ENCODE measurements at places on chromosomes 16 and 17.

- no peaks in the 10 kb centered on the region for H3K36me3 ChIP-seq
- DNase-seq = peak; percentile 64
- H3K27ac ChIP-seq = no peak overlapping the region
- peaks cover 15% of the 10 kb centered on the region for H3K4me1 ChIP-seq
- peaks cover 7% of the 10 kb centered on the region for H3K27me3 ChIP-seq
Measured at GRCh38 chr17:82668631-82669099, 20.4 kb upstream of the WDR45B start.

GRCh38 chr17:76091526-76092286 is 11.9 kb downstream of the EXOC7 start:
- H3K27me3 ChIP-seq = no peaks in the 10 kb centered on the region
- no peak overlapping the region for H3K4me3 ChIP-seq
- no peaks in the 10 kb centered on the region for H3K4me1 ChIP-seq
- no peak for DNase-seq
- peaks cover 35% of the 10 kb centered on the region for H3K36me3 ChIP-seq

DNA sequence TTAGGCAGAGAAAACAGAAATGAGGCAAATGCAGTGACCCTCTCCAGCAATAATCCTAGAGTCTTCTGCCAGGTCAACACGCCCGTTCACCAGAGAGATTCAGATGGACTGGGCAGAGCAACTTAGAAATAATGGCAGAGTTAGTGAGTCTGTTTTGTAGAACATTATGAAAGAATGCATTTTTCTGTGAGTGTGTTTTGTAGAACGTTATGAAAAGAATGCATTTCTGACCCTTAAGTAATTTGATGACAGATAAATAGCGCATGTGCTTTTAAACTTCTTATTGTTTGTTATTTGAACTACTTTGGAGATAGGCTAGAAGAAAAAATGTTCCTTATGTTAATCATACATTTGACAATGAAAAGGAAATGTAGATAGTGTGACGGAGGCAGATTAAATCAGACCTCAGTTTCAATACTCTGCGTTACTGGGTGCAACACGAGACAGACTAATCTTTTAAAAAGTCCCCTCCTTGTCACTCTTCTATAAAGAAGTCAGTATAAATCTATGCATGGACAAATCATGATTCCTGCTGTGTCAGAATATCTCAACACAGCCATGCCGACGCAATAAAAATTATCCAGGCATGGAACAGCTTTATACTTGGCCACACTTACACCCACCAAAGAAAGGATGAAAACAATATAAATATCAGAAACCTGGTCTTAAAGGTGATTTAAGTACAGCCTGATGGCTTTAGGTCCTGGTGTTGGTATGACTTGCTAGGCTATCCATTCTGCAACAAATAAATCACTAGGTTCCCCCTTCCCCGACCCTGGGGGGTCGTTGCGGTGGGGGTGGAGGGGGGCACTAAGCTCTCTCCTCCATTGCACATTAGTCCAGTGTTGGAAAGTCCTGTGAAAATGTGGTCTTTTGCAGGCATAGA is 47.8 kb downstream of the MARCHF10 start:
- H3K4me1 ChIP-seq = peaks cover 82% of the 10 kb centered on the region
- peak overlapping the region; percentile 21 for H3K4me3 ChIP-seq
- peak overlapping the region; percentile 4 for H3K27ac ChIP-seq
- H3K27me3 ChIP-seq = peaks cover 14% of the 10 kb centered on the region
- H3K36me3 ChIP-seq = no peaks in the 10 kb centered on the region

GRCh38 chr16:84069540-84069939 is 26.9 kb upstream of the SLC38A8 start:
- DNase-seq = no peak
- no peaks in the 10 kb centered on the region for H3K27me3 ChIP-seq
- H3K27ac ChIP-seq = no peak overlapping the region
- H3K4me3 ChIP-seq = no peak overlapping the region
- H3K36me3 ChIP-seq = peaks cover 48% of the 10 kb centered on the region

DNA sequence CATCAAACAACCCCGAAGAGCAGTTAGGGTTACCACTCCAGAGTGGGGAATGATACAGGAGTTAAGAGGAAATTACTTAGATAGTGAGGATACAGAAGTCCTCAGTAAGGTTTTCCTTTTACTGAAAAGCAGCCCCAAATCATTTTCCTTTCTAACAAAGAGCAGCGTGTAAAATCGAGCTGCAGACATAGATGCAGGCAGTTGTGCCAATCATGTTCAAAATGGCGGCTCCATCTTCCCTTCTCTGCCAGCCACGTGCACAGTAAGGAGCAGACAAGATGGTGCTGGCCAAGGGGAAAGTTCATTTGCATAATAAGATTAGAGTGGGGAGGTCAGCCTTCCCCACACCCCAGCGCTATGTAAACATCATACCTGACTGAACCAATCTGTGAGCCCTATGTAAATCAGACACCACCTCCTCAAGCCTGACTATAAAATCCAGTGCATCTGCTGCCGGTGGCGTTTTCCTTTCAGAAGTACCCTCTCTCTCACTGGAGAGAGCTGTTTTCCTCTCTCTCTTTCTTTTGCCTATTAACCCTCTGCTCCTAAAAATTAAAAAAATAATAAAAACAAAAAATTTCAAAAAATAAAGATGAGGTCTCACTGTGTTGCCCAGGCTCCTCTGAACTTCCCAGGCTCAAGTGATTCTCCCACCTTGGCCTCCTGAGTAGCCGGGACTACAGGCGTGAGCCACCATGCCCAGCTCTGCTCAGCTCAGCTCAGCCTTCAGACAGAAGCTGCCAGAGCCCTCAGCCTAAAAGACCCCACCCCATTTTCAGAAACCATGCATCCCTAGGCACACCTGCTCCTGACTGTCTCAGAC is 2.6 kb upstream of the SRL start:
- no peak for DNase-seq
- no peak overlapping the region for H3K4me3 ChIP-seq
- peaks cover 5% of the 10 kb centered on the region for H3K36me3 ChIP-seq
- H3K4me1 ChIP-seq = peaks cover 86% of the 10 kb centered on the region

DNA sequence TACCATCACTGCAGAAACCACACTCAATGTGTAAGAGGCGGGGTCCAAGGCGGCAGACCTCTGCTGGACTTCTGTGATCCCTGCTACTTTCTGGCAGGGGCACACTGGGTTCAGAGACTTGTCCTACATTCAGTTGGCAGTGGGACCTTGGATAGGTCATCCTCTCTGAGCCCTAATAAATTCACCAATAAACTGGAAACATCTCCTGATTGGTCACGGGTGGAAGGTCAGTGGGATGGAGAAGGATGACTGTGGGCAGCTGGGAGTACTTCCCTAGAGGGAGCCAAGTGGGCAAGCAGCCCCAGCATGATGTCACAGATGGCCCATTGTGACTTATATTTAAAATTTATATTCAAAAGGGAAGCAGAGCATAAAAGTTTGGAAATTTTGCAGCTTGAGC is 49.7 kb downstream of the RNF112 start:
- no peak overlapping the region for H3K4me3 ChIP-seq
- peaks cover 63% of the 10 kb centered on the region for H3K4me1 ChIP-seq
- no peak for DNase-seq
- peaks cover 15% of the 10 kb centered on the region for H3K27me3 ChIP-seq

GRCh38 chr17:29143894-29144293 is 36.3 kb downstream of the MYO18A start:
- H3K4me1 ChIP-seq = peaks cover 84% of the 10 kb centered on the region
- H3K4me3 ChIP-seq = no peak overlapping the region
- no peaks in the 10 kb centered on the region for H3K36me3 ChIP-seq
- peak; percentile 35 for DNase-seq

DNA sequence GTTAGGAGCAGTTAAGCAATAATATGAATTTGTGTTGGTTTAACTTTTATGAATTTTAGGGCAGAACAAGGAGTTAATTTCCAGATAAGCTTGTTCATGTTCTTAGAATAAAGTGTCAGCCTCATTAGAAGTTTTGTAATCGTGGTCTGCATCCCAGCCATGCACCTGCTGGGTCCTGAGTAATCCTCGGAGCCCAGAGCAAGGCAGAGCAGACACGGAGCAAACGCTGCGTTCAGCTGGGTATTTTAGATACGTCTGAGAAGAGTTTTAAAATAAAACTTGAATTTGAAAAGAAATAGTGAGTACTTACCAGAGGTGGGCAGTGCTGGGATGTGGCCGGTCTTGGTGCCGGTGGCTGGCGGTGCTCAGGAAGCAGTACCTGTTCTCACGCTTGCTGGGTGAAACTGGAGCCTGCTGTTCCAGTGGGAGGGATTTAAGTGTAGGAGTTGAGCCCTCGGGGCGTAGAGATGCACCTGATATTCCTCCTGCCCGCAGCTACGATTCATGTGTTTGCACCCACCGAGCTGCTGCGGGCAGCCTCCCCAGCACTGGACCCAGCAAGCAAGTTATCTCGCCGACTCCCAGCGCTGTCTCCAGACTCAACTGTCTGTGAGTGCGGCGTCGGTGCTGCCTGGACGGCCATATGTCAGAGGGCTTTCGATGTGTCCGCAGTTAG is at the start of gene ZNF750:
TSS of gene ZNF750 (minus strand) at position 406 of the 676 bp plus-strand sequence. CDS start 7,568 bp downstream, outside the sequence.
- peak within 1 kb of the TSS; percentile 58 for H3K4me3 ChIP-seq
- no peak for DNase-seq
- H3K4me1 ChIP-seq = peaks cover 82% of the 10 kb centered on the region
- peaks cover 11% of the 10 kb centered on the region for H3K36me3 ChIP-seq
- H3K27ac ChIP-seq = peak within 1 kb of the TSS; percentile 91
- peaks cover 6% of the 10 kb centered on the region for H3K27me3 ChIP-seq

DNA sequence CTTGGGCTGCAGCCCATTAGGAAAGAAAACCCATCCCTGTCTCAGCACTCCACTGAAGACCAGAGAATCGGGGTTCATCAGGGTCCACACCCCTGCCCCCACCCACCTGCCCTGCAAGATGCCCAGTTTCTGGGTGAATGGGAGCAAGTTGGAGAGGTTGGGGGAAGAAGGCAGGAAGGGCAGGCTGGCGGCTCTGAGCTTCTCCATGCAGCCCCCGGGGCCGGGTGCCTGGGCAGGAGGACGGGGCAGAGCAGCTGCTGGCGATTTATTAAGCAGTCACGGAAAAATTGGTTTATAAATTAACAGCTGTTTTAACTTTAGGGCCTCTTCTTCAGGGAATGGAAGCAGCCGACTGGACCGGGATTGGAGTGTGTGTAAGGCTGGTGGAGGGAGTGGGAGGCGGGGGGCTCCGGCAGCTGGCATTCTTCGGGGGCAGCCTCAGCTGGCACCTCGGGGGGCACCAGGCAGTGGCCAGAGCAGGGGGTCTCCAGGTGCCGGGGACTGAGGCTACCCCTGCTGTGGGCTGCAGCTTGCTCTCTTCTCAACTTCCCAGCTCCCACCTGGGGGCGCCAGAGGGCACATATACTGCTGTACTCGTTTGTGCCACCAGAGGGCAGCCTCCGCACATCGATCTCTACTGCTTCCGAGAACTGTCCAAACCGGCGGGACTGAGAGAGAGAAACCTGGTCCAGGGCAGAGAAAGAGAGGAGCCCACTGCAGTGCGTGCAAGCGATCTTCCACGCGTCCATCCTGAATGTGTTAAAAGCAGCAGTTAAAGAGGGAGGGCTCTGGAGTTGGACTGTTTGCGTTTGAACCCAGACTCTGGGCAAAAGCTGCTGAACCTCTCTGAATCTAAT is 5.0 kb upstream of the PPP1R1B start:
- H3K4me1 ChIP-seq = peaks cover 10% of the 10 kb centered on the region
- H3K4me3 ChIP-seq = no peak overlapping the region
- peaks cover 91% of the 10 kb centered on the region for H3K27me3 ChIP-seq
- no peaks in the 10 kb centered on the region for H3K36me3 ChIP-seq
- DNase-seq = peak; percentile 90

- no peak overlapping the region for H3K4me3 ChIP-seq
- peaks cover 7% of the 10 kb centered on the region for H3K4me1 ChIP-seq
- no peak overlapping the region for H3K27ac ChIP-seq
- no peaks in the 10 kb centered on the region for H3K27me3 ChIP-seq
Measured at GRCh38 chr16:82146957-82147356, 23.1 kb downstream of the MPHOSPH6 start.

DNA sequence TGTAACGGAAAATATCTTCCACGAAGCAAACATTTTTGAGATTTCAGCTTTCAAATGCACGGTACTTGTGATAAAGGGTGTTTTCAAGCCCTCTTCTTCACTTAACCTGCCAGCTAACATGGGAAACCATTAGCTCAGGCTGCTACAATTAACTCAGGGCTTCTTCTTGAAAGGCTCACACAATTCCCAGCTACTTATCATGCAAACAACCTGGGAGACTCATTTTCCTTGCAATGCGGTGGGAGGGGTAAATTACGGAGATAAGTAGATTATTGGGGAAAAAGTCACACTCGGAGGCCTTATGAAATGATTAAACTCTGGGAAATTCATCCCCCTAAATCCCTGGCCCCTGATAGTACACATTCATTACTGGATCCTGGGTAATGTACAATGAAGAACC is 266.4 kb downstream of the STX8 start:
- H3K36me3 ChIP-seq = no peaks in the 10 kb centered on the region
- peaks cover 6% of the 10 kb centered on the region for H3K27me3 ChIP-seq
- no peak overlapping the region for H3K27ac ChIP-seq
- no peak overlapping the region for H3K4me3 ChIP-seq

DNA sequence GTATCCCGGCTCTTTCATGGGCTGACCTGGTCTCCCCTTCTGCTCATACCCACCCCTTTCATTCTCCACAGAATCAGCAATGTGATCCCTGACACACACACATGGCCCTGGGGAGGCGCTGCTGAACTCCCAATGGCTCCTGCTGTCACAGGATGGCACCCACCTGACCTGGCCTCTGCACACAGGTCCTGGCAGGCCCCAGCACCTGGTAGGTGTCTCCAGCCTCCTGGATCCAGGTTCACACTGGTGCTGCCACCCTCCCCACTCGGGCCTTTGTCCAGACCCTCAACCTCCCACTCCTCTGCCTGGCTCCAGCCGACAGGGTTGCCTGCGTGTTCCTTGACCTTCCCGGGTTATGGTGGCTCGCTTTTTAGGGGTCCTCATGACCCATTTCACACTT is 1.3 kb upstream of the CD300C start:
- peaks cover 23% of the 10 kb centered on the region for H3K27me3 ChIP-seq
- H3K4me3 ChIP-seq = no peak overlapping the region
- peak overlapping the region; percentile 4 for H3K27ac ChIP-seq
- no peaks in the 10 kb centered on the region for H3K36me3 ChIP-seq

DNA sequence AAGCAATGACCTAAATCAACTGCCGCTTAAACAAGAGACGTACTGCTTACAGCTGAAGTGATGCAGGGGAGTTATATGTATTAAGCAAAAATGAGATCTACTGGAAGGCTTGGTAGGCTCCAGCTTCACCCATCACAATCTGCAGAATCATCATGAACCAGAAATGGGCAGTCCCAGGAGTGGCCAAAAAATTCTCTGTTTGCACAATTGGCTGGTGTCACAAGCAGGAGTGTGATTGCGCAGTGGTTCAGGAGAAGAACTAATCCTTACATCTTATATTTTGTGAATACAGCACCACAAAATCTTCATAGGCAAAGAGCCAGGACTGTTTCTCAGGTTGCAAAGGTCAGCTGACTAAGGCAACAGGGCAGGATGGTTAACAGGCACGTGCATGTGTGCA is 75.9 kb downstream of the CES1 start:
- no peak for DNase-seq
- peaks cover 7% of the 10 kb centered on the region for H3K27me3 ChIP-seq
- H3K36me3 ChIP-seq = no peaks in the 10 kb centered on the region
- H3K4me3 ChIP-seq = no peak overlapping the region
- peaks cover 33% of the 10 kb centered on the region for H3K4me1 ChIP-seq
